ENCODE measurements at places on chromosomes 5 and 9.

DNA sequence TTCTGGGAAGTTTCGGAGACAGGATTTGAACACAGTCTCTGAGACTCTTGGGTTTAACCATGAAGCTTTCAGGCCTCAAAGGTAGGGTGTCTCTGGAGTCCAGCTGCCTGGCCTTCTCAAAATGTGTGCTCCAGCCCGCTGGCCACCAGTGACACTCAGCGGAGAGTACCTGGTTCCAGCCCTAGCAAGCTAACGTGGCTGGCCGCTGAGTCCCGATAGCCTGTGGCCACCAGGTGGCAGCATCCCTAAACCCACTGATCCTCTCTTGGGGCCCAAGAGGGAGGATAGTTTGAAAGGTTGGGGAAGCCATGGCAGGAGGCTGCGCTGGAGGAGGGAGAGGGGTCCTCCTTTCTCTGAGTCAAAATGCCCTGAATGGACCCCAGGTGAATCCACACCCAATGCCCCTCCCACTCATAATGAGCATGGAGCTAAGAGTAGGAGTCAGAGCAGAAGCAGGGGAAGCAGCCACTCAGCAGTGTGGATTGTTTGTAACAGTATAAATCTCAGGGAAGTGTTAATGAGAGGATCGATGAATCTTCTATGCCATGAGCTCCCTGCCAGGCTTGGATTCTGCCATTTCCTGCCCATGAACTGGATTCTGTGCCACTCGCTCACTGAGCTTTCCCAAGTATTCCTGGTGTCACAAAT is 5.4 kb upstream of the TIFAB start:
- no peak for DNase-seq

DNA sequence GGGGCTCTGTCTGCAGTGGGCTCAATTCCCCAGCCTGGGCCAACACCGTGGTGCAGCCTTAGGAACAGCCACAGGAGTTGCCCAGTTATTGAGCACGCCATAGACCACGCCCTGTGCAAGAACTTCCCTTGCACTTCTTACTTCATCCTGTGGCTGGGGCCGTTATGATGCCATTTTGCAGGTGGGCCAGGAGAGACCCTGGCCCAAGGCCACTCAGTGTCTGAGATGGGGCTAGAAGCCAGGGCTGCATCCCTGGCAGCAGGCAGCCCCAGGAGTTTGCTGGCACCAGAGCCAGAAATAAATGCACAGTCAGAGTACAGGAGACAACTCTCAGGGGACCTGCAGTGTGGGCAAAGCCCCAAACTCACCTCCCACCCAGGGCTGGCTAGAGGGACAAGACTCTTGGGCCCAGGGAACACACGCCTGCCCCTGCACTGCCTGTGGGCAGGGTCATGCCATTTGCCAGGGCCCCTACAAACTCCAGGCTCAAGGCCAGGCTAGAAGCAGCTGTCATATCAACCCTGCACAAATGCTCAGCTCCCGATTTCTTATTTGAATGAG is 6.7 kb downstream of the CORO2A start:
- no peak for DNase-seq

GRCh38 chr9:37410969-37411785 is 11.3 kb upstream of the GRHPR start:
- DNase-seq: no peak

DNA sequence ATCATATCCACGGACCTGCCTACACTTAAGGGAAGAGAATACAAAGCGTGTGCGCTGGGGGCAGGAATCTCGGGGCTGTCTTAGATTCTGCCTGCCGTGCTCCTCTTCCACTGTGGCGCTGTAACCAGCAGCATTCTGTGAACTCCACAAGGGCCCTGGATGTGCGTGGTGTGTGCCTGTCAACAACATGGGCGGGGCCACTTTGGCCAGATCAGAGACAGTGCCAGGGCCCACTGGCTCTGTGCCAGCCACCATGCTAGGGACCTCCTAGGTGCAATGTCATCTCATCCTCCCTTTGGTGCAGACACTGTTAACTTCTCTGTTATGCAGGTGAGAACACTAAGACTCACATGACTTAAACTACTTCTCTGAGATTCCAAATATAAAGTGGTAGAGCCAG is 113.7 kb downstream of the COL23A1 start:
- DNase-seq: no peak

GRCh38 chr5:67481362-67481761 is 284.8 kb upstream of the CD180 start:
- no peak for DNase-seq

- DNase-seq: no peak
Measured at GRCh38 chr5:53429706-53430105, 50.7 kb upstream of the FST start.

- no peak for DNase-seq
Measured at GRCh38 chr9:127941062-127941960, 3.7 kb upstream of the DPM2 start.

DNA sequence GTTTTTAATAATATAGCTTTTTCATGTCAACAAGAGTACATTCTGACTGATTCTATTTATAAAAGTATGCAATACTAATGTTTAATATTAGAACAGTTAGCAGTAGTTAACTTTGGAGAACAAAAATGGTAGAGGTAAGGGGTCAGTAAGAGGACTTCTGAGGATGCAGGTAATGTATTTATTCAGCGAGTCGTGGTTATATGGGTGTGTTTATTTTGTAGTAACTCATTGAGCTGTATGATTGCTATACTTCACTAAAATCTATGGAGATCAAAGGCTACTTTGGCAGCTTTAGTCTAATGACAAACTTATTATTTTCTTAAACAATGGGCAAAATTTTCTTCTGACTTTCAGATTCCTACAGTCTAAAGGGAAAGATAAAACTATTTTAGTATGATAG is 146.5 kb downstream of the COMMD10 start:
- no peak for DNase-seq

GRCh38 chr5:142221091-142221860 is 103.5 kb downstream of the SPRY4 start:
- DNase-seq: no peak

DNA sequence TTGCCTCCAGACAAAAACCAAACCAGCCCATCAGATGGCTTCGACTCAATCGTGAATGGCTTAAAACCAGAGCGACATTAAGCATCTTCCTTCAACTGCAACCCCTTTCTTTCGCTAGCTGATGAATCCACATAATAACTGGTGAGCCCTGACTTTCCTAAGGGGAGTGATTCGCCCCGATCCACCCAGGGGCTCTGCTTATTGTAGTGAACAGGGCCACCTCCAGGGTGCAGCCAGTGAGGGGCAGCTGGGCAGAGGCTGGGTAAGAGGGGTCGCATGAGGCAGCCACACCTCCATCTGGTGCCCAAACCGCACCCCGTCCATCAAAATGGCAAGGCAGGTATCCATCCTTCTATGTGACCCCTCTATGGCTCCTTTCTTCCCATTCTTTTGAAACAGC is 38.0 kb downstream of the SLC35D2 start:
- no peak for DNase-seq

DNA sequence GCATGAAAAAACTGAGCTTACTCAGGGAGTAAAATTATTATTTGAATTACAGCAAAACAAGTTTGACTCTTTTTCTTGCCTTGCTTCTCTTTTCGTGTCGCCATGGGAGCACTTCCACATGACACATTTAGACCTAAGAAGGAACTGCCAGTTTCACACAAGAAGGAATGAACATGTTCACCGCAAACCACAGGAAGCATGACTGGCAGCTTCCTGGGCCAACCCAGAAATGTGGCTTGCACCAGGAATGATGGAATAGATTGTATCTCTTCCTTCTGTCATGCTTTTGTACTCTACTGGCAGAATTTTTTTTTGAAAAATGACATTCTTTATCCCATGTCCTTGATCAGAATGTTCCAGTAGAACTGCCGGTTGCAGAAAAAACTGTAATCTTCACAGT is 32.9 kb upstream of the MAN2A1 start:
- DNase-seq: peak; percentile 84
